ENCODE measurements at places on chromosomes 6 and 20.

- DNase-seq, result no peak
Observed at GRCh38 chr6:166483573-166484250, 101.0 kb upstream of the MPC1 start.

GRCh38 chr6:165562421-165563090, 100.5 kb downstream of the PDE10A start:
- DNase-seq, result no peak

GRCh38 chr6:170208182-170208601, 82.7 kb downstream of the DLL1 start:
- no peak for DNase-seq

DNA sequence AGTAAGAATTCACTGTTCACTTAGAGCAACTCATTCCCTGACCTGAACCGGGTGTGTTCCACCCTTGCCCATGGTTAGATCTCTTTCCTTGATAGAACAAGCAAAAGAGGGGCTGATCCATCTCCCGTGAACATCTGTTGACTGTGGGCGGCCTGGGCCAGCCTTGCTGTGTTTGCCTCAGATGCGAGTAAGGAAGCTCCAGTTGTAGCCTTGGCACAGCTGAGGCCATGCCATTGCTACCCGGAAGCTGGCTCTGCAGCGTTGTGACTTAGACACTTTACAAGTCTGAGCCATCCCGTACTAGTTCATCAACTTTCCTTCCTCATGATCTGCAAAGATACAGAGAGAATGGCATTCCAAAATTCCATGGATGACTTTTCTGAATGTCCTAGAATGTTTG, 139.0 kb downstream of the MAP3K4 start:
- no peak for DNase-seq

- DNase-seq, result no peak
Observed at GRCh38 chr20:17961587-17961940, 7.0 kb downstream of the SNX5 start.

GRCh38 chr20:12641619-12642018, 367.2 kb upstream of the SPTLC3 start:
- DNase-seq, result no peak

All from stimulated activated CD4-positive, alpha-beta T cell treated with anti-CD3 and anti-CD28 coated beads, Interleukin-12 subunit alpha, Interleukin-12 subunit beta, amount 100 ng/mL, for 48 hours (primary cell).